ENCODE measurements at places on chromosomes 1 and 21.
A peak's percentile ranks its signal among the peaks of the same experiment; 100 is the strongest.

- no peak for DNase-seq
Observed at GRCh38 chr1:216805233-216805632, 82.0 kb upstream of the ESRRG start.

DNA sequence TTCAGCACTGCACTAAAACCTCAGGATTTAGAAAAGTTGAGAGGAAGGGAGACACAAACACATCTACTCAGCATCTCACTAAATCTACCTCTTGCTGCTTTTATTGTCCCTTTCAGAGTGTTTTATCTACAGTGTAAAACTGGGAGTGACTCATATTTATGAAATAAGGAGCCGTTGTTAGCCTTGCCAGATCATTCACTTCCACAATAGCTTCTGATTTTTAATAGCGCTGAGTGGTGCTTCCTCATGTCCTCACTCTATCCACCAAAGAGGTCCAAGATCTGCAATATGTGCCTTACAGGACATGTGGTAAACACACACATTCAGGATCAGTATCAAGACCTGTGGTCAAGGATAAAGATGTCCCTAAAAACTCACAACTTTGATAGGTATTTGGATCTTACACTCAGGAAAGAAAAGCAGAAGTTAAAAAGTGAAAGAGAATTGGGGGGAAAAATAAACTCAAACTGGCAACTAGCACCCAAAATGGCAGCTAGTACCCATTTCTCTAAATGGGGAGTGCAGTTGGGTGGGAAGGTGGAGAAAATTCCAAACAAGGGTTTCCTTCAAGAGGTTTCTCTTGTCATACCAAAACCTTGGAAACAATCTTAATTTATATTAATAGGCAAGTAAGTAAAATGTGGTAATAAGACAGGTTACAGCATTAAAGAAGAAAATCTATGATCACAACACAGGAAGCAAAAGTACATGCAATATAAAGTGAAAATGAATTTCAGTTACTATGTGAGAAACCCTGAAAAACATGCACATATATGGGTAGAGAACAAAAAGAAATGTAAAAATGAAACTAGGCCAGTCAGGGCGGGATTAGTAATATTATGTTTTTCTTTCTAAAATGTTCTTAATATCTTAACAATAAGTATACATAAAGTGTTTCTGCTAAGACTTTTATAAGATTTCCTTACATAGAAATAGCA lies 15.9 kb downstream of the DUSP10 start:
- DNase-seq, result no peak

DNA sequence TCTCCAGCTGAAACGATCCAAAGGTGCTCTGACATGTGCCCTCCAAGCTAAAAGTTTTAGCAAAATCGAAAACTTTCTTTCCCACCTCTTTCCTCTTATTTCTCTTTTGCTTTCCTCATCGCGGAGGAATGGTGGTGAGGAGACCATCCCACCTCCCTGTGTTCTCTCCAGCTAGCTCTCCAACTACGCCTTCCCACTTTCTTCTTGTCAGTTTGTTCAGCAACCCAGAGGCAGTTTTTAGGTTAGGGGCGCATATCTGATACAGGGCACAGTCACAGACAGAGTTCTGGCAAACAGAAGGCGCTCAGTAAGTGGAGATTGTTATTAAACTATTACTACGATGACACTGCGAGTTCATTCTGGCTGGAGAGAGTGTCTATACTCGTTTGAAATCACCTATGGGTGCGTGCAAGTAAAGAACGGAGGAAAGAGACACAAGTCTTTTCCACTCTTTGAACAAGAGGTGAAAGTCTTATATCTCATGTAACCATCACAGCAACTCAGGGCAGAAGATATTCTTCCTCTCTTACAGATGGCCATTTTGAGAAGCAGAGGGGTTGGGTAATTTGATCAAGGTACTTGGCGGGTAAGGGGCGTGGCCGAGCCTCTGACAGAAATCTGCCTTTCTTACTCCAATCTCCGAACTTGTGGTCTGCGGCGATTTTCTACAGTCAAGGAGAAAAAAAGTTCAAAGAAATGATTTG lies 13.9 kb downstream of the HLX start:
- DNase-seq, result no peak

DNA sequence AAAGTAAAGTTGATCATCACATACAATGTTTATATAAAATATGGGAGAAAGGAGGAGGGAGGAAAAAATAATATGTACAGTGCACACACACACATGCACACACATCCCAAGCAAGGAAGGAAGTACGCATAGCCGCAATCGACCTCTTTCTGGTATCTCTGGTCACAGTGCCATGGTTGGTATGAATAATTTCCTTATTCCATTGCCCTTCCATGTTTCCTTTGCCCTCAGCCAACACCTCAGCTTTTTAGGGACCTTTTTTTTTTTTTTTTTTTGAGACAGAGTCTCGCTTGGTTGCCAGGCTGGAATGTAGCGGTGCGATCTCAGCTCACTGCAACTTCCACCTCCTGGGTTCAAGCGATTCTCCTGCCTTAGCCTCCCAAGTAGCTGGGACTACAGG lies 20.6 kb downstream of the CITED4 start:
- DNase-seq, result no peak

- no peak for DNase-seq
Observed at GRCh38 chr1:5720936-5721335, 271.3 kb downstream of the NPHP4 start.

GRCh38 chr1:243312952-243313634 lies 57.3 kb downstream of the SDCCAG8 start:
- DNase-seq, result no peak

GRCh38 chr1:184945678-184946412 lies 28.5 kb downstream of the NIBAN1 start:
- no peak for DNase-seq

DNA sequence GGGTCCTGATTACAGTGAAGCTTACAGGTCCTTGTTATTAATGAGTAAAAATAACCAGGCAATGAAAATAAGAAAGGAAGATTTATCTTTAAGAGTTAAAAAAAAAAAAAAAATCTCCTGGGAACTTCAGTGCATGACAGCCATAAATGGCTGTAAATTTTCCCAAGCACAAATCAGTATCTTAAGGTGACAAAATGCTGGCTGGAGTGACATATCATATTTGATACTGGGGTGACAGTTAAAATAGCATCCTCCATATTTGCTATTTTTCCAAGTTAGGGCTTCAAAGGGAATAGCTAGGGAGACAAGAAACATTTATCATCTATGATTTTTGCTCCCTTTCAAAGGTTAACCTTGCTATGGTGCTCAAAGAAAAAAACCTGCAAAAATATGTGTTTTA lies 226.6 kb downstream of the PRDM2 start:
- DNase-seq, result no peak

DNA sequence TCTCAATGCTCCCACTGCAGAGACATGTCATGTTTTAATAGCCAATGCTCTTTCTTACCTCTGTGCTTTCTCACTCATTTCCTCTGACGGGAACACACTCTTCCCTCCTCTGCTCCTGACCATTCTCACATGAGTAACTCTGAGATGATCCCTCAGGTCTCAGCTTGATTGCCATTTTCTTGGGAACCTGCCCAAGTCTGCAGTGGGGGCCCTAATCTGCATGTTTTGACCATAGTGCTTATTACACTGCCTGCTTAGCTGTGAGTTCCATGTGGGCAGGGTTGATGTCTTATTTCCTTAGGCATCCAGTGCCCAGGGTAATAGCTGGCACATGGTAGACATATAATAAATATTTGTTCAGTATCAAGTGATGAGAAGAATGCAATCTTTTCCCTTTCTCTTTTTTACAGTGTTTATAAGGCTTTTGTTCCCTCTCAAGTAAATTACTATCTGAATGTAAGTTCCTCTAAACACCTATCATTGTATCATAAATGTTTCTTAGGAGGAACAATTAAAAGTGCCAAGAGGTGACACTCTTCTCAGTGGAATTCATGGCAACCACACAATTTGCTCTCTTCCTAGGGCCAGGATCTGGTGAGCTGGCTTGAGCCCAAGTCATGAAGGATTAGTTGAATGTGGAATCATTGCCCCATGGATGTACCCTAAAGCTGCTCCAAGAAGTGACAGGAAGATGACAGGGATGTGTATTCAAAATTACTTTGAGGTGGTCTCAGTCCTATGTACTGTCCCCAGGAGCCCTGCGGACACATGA lies 485.4 kb upstream of the USP24 start:
- DNase-seq, result peak; percentile 82

GRCh38 chr1:70779571-70779970 lies 268.0 kb downstream of the PTGER3 start:
- DNase-seq, result peak; percentile 85

GRCh38 chr1:46418976-46419375 lies 24.9 kb downstream of the FAAH start:
- no peak for DNase-seq

DNA sequence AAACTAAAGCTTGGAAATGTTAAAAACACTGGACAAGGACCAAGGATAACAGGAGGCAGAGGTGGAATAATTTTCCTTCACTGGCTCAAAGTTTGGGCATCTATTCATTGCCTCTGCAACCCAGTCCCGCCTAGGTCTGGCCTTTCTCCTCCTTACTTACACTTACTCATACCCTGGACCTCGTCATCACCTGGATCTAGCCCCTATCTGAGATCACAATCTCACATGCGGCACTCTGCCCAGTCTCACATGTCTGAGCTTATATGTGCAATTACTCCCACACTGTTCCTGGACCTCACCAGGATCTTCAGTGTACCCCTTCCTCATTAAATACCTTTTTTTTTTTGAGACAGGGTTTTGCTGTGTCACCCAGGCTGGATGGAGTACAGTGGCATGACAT lies 37.6 kb downstream of the NVL start:
- DNase-seq, result no peak

DNA sequence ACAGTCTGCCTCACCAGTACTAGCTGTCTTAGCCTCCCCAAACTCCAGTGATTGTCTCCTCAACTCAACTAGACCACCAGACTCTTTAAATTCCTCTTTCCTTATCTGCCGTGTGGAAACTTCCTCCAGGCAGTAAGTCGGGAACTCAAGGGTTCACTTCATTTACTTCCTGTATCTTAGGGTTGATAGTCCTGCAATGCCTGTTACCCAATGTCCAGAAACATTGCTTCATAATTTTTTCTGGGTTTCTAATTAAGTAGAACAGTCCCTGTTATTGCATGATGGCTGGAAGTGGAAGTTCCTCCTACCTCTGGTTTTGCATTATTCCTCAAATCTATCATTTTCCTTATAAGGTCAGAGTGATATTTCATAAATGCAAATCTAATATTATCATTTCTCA lies 60.8 kb upstream of the RNF11 start:
- DNase-seq, result no peak

DNA sequence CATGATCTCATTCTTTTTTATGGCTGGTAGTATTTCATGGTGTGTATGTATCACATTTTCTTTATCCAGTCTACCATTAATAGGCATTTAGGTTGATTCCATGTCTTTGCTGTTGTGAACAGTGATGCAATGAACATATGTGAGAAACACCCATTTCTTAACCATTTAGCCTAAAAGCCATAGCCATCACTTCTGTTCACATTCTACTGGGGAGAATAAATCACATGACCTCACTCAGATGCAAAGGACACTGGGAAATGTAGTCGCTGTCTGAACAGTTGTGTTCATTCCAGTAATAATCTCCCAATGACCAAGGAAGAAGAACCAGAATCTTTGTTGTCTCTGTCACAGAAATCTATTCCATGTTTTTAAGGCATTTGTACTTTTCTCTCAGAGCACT lies 15.1 kb upstream of the PLA2G2E start:
- no peak for DNase-seq

DNA sequence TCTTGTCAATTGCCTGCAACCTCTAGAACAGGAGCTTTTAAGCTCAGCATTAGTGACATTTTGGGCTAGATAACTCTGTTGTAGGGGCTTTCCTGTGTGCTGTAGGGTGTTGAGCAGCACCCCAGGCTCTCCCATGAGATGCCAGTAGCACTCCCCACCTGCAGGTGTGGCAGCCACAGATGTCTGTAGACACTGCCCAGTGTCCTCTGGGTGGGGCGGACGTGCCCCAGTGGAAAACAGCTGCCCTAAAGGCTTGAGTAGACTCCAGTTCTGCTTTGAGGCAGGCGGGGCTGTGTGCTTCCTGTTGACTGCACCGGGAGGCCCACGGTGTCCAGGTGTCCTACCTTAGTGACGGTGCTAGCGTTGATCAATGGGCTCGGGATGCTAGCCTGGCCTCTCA lies 16.9 kb upstream of the PWP2 start:
- DNase-seq, result no peak

DNA sequence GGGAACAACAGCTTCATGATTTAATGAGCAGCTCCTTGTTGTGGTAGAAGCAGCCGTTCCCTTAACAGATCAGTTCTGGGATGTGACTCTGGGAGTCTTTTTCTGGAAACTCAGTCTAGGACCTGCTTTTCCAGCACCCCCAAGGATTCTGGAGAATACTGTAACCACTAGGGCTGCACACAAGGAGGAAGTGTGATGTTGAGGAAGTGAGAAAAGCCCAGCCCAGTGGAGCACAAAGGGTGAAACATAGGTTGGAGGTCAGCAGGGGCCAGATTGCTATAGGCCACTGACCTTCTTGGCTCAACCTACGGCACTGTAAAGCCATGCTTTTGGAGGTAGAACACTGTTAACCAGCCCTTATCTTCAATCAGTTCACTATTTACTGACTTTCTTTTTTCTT lies 10.1 kb upstream of the PLA2G5 start:
- no peak for DNase-seq

- DNase-seq, result no peak
Observed at GRCh38 chr1:12566484-12567287, 51.3 kb downstream of the DHRS3 start.

DNA sequence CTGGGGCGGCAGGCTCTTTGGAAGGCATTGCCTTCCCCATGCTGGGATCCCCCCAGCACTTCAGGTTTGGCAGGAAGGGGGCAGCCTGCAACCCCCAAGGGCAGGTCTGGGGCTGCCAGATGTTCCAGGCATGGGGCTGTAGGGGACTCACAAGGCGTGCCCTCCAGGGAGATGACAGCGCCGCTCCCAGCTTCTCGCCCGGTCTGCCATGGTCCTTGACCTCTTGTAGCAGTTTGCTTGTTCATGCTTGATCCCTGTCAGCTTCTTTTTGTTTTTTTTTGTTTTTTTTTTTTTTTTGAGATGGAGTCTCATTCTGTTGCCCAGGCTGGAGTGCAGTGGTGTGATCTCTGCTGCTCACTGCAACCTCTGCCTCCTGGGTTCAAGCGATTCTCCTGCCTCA lies 21.6 kb upstream of the TARDBP start:
- no peak for DNase-seq

DNA sequence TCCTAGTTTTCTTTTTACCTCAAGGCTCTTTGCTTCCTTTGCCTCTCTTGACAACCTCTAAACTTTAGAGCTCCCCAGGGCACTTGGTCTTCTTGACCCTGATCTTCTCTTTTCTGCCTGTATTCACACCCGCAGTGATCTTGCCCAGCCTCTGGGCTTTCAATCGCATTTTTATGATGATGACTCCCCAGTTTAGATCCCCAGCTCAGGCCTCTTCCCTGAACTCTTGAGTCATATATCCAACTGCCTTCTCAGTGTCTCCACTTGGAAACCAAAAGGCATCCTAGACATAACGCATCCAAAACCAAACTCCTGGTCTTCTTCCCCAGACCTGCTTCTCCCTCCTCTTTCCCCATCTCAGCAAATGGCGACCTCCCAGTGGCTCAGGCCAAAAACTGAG lies 6.5 kb downstream of the STUM start:
- no peak for DNase-seq

GRCh38 chr1:216814576-216815259 lies 91.5 kb upstream of the ESRRG start:
- no peak for DNase-seq
